Progenitor cell of endocrine pancreas (in vitro differentiated cells): ENCODE measurements at places on chromosomes 7 and 10. TPM values are rescaled to one million over a fixed set of nuclear protein-coding genes. Genes with fewer than 3 reads are reported as not detected.

DLX5 gene
- 1.7 and 3.8 TPM in 2 replicates for total RNA-seq

C10orf62 gene
- 0.91 and 0.96 TPM in 2 replicates for total RNA-seq

SPDYE5 gene
- total RNA-seq = not detected in 2 replicates

GRCh38 chr10:106830006-106830405 lies 334.5 kb downstream of the SORCS1 start:
- no peak for DNase-seq

- DNase-seq = no peak
Observed at GRCh38 chr10:118901380-118901779, 128.1 kb upstream of the NANOS1 start.

GRCh38 chr7:41035794-41036193 lies 667.1 kb downstream of the INHBA start:
- no peak for DNase-seq

GRCh38 chr10:31028081-31028480 lies 3.6 kb downstream of the ZNF438 start:
- DNase-seq = no peak

- DNase-seq = no peak
Observed at GRCh38 chr7:94874036-94874785, 33.2 kb upstream of the PPP1R9A start.
